Stimulated activated CD4-positive, alpha-beta T cell treated with anti-CD3 and anti-CD28 coated beads, Interleukin-12 subunit alpha, Interleukin-12 subunit beta, amount 100 ng/mL, for 4 hours (primary cell): ENCODE measurements at places on chromosomes 5 and 9.

DNA sequence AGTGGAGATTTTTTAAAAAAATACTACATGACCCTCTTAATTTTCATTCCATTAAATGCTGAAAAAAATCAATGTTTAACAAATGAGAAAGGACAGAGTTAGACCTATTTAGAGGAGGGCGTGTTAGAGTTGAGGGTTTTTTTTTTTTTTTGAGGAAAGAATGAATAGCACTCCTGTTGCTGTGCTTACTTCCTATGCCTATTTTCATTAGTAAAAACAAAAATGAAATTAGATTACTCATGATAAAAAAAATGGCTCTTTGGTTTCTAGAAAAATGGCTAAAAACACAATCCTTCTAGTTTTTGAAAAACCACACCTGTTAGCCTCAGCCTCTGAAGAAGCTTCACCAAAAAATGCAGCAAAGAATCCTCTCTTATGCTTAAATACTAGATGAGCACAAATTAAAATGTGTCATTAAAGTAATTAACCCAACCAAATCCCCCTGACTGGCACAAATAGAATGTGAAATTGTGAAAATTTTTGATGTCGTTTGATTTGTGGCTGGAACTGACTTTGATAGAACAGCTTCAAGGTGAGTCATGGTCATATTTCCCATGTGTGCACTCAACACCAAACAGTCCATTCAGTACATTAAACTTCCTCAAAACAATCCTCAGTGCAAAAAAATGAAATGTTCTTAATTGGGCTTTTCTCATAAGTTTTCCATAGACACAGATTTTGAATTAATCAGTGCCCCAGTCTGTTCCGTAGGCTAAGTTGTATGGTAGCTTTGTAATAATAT lies 98.0 kb downstream of the MACIR start:
- no peak for DNase-seq

DNA sequence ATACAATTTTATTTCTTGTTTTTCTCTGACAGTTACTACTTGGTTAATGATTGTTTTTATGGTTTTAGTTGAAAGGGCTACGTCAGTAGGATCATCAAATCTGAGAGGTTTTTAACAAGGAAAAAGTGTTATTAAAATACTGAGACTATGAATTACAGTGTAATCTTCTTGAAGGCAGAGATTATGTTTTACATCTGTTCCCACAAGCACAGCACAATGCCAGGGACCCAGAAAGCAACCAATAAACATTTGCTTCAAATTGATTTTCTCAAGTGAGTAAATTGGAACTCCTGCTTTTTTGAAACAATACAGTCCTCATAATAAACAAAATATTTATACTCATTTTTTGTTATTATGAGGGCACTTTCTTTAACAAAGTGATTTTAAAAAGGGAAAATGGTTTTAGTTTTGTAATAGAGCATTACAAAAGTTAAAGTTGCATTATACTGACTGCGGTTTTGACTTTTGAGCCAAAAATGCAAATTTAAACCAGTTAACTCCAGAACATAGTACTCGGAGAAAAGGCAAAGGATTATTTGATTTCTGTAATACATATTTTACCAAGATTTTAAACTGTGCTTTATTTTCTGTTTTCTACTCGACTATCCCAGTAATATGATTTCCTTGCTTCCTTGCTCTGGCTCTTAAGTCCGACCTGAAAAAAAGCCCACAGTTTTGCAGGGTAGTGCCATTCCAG lies 176.9 kb downstream of the GDNF start:
- DNase-seq, result no peak

GRCh38 chr9:77010527-77010926 lies 8.9 kb upstream of the FOXB2 start:
- DNase-seq, result no peak

DNA sequence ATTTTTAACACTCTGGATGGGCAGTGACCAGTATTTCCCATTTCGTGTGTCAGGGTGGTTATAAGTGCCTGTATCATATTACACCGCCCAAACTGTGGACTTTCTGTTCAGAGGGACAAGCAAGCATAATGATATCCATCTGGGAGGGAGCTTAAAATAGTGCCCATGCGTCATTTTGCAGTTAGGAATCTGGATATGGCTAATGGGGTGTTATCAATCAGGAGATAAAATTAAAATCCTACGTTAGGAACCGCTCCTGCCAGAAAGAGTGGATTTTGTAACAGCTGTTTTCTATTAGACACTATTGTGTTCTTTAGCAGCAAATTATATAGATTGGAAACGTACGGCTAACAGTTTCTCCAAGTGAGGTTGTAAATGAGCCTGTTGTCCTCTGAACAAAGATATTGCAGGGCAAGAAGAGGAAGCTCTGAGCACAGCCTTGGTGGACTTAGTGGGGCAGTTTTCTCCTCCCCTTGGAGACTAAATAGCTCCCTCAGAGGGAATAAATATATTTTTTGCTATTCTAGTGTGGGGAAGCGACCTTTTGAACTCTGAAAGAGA lies 160.4 kb downstream of the SPATA31D1 start:
- DNase-seq, result no peak

DNA sequence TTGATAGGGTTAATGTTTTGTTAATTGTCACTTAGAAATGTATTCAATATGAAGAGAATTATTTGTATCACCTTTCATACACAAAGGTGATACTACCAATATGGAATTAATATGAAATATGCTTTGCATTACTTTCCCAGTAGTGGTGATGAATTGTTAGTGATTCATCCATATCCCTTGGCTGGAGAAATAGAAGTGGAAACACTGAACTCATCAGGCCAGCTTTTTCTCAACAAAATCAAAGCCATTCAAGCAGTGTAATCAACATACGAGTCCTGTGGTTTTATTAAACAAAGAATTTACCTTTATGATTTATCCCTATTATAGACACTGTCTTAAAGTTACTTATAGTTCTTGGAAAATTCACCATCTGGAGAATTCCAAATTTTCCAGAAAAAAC lies 264.0 kb upstream of the MEF2C start:
- DNase-seq, result no peak

DNA sequence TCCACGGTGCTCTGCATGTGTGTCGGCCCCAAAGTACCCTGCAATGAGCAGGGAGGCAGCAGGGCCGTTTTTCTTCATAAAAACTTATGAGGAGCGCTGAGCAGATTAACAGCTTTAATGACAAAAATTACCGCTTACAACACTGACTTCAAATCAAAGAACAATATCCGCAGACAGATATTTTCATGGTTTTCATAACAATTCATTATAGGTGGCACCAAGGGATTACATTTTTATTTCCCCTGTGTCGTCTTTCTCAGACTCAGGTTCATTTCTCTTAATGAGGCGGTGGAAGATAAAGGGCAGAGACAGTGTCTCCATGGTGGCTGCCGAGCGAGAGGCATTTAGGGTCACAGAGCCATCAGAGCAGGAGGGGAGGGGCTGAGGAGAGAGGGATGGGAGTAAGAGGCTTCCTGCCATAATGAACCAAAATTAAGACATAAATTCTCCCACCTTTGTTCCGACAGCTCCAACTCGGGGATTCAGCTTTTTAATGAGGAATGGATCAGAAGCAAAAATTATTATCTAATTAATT lies 240.7 kb upstream of the CLINT1 start:
- no peak for DNase-seq

- no peak for DNase-seq
Observed at GRCh38 chr9:113368982-113369854, 7.6 kb downstream of the HDHD3 start.

- DNase-seq, result no peak
Observed at GRCh38 chr9:112586599-112587155, 100.0 kb downstream of the KIAA1958 start.

DNA sequence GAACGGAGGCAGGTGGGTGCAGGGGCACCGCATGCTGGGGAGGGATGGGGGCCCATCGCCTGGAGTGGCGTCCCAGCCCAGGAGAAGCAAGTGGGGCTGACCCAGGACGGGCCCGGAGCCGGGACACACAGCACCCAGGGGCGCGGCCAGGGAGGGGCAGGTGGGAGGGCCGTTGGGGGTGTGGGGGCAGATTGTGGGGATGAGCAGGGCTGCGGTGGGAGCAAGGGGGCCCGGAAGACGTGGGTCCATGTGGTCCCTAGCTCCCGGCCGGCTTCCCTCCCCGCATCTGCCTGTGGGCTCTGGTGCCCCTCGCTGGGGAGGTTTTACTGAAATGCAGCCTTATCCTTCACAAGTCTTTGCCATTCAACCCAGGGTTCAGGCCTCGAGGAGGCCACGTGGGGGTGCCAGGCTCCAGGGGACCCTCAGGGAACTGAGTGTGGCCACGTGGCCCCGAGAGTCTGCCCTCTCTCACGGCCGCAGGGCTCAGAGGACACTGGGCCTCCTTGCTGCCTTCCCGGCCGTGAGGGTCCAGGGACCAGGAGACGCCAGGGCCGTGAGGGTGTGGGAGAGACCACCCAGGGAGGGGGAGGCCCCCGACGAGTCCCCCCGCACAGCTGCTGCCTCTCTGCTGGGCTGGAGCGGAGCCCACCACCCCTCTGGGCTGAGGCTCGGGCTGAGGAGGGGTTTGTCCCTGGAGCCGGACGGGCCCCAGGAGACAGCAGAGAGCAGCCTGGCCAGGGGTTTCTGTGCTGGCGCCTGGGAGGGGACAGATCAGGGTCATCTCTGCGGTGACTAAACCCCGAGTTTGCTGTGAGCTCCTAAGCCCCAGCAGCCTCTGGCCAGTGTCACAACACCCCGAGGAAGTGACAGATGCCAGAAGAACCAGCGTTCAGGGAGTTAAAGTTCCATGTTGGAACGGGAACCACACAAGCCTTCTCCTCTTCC lies 35.2 kb downstream of the SLC9A3 start:
- no peak for DNase-seq

DNA sequence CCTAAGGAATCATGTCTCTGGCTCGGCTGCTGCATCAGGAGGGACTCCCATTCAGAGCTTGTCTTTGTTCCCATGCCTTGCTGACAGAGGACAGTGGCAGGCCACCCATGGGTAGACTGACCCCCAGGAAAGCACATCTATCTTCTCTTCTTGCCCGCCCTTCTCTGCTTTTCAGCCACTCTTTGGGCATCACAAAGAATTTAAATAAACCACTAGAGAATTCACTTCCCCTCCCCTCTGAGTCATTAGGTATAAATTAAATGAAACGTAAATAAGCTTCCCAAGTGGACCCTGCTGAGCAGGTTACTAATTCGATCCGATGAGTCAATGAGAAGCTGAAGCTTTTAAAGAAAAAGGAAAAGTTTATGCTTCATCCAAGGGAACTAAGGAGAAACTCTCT lies 97.0 kb downstream of the DRD1 start:
- no peak for DNase-seq

DNA sequence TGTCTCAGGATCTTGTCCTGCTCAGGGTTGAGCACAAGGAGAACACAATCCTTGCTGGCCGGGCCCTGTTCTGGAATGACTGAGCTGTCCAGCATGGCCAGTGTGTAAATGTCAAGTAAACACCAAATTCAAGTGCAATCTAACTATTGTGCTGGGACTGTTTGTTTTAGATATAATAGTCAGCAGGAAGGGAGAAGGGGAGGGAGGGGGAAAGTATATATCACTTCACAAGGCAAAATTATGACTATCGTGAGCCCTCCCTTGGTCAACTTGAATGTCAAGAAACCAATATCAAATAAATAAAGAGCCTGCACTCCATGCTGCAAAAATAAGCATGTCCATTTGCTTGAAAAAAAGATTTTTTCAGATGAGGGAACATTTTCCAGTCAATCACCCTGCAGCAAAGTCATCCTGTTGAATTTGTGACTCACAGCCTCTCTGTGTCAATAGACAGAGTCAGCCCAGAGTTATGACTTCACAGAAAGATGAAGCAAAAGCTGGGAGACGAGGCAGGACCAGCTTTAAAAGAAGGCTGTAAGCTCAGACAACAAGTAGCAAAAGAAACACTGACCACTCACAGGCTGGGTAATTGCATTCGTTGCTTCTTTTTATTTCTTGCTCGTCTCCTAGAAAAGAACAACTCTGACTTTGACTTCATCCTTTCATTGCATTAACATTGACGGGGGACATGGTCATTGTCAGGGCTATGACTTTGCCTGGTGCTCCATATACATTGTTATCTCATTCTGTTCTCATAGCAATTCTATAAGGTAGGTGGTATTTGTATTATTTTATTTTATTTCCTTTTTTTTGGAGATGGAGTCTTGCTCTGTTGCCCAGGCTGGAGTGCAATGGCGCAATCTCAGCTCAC lies 15.3 kb upstream of the KLF4 start:
- no peak for DNase-seq

- DNase-seq, result no peak
Observed at GRCh38 chr5:72467461-72467860, 39.7 kb downstream of the ZNF366 start.

GRCh38 chr9:132673355-132673754 lies 3.1 kb downstream of the GTF3C4 start:
- DNase-seq, result no peak

DNA sequence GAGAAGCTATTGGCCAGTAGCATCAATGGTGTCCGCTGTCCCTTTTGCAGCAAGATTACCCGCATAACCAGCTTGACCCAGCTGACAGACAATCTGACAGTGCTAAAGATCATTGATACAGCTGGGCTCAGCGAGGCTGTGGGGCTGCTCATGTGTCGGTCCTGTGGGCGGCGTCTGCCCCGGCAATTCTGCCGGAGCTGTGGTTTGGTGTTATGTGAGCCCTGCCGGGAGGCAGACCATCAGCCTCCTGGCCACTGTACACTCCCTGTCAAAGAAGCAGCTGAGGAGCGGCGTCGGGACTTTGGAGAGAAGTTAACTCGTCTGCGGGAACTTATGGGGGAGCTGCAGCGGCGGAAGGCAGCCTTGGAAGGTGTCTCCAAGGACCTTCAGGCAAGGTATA lies 10.8 kb downstream of the TRIM32 start:
- no peak for DNase-seq

- no peak for DNase-seq
Observed at GRCh38 chr9:117340422-117340821, 74.4 kb downstream of the ASTN2 start.

DNA sequence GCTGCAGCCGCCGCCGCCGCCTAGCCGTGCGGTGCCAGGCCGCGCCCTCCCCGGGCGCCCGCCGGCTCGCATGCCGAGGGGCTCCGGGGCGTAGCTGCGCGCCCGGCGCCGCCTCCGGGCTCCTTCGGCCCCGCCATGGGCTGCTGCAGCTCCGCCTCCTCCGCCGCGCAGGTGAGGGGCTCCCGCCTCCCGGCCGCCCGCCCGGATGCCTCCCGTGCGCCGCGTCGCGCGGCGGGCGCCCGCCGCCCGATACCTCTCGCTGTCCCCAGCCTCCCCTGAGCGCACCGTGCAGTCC lies 230 bp downstream of the SLC44A1 start:
- no peak for DNase-seq

- DNase-seq, result no peak
Observed at GRCh38 chr9:129390541-129390940, 212.5 kb upstream of the IER5L start.
